ENCODE measurements at places on chromosomes 1 and 21.

DNA sequence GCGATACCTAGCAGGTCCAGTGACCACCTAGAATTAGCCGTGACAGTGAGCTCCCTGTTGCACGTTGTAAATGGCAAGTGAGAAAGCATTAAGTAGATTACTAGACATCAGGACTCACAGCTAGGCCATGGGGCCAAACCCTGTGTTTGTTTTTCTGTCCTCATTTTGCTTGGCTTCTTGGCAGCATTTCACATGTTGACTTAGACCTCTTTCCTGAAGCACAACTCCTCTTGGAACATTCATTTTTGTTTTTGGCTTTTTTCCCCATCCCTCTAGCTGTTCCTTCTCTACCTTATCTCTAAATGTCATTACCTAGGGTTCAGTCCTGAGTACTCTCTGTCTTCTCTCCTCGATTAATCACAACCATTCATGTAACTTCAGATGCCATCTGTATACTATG, 16.9 kb upstream of the PTPN14 start:
- peak; percentile 9 for DNase-seq

- no peak for DNase-seq
These were observed 2.8 kb downstream of the ELAVL4 start for GRCh38 chr1:50111503-50111902.

DNA sequence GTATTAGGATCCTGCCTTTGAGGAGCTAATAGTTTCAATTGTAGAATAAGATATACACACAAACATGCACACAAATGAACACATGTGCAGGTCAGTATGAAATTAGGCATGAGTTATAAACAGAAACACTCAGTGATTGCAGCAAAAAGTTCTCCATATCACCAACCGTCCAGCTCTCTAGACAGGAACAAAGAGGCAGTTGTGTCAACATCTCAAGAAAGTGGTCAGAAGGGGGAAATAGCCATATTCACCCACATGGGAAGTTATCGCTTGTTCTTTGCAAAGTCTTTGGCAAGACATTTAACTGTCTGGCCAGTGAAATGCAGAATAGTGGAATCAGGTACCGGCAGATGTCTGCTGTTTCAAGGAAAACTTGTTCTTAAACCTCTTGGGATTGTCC, 29.4 kb upstream of the PIGC start:
- no peak for DNase-seq

GRCh38 chr1:181919542-181919941, 142.0 kb downstream of the ZNF648 start:
- DNase-seq, result no peak

- peak; percentile 62 for DNase-seq
These were observed 35.6 kb upstream of the WASF2 start for GRCh38 chr1:27525296-27526272.

Measured in AG08395 (cell line).